ENCODE measurements at places on chromosomes 16 and 17. TPM values are rescaled to one million over a fixed set of nuclear protein-coding genes. Genes with fewer than 3 reads are reported as not detected.

GRCh38 chr17:17379197-17379991, 76.2 kb downstream of the NT5M start:
- H3K27me3 ChIP-seq = no peaks in the 10 kb centered on the region
- peaks cover 2% of the 10 kb centered on the region for H3K4me1 ChIP-seq
- H3K36me3 ChIP-seq = no peaks in the 10 kb centered on the region
- DNase-seq = no peak

GRCh38 chr16:51637770-51638094, 486.7 kb upstream of the SALL1 start:
- H3K27ac ChIP-seq = no peak overlapping the region
- no peak for DNase-seq
- no peaks in the 10 kb centered on the region for H3K36me3 ChIP-seq
- H3K27me3 ChIP-seq = peaks cover 7% of the 10 kb centered on the region

- H3K27ac ChIP-seq = no peak within 1 kb of the TSS
- H3K4me3 ChIP-seq = peak within 1 kb of the TSS; percentile 70
- H3K36me3 ChIP-seq = peaks cover 5% of the 10 kb centered on the region
- peak; percentile 74 for DNase-seq
- peaks cover 61% of the 10 kb centered on the region for H3K27me3 ChIP-seq
- peaks cover 14% of the 10 kb centered on the region for H3K4me1 ChIP-seq
Observed at GRCh38 chr16:56667581-56668571, at the start of gene MT1G. Gene MT1G (minus strand): TSS chr16:56668065. CDS start chr16:56667993, 72 bp downstream.

Gene CHST5
- not detected for total RNA-seq

Gene LASP1
- total RNA-seq = 131 TPM

Gene CACNG1
- total RNA-seq = not detected

- H3K4me3 ChIP-seq = no peak overlapping the region
- DNase-seq = no peak
- H3K27me3 ChIP-seq = no peaks in the 10 kb centered on the region
- H3K27ac ChIP-seq = no peak overlapping the region
- no peaks in the 10 kb centered on the region for H3K36me3 ChIP-seq
Observed at GRCh38 chr17:39082482-39082881, 69.0 kb downstream of the PLXDC1 start.

Gene FBXW10
- total RNA-seq = not detected

Gene TOM1L1
- 0.74 TPM for total RNA-seq

Gene SPPL2C
- total RNA-seq = not detected

DNA sequence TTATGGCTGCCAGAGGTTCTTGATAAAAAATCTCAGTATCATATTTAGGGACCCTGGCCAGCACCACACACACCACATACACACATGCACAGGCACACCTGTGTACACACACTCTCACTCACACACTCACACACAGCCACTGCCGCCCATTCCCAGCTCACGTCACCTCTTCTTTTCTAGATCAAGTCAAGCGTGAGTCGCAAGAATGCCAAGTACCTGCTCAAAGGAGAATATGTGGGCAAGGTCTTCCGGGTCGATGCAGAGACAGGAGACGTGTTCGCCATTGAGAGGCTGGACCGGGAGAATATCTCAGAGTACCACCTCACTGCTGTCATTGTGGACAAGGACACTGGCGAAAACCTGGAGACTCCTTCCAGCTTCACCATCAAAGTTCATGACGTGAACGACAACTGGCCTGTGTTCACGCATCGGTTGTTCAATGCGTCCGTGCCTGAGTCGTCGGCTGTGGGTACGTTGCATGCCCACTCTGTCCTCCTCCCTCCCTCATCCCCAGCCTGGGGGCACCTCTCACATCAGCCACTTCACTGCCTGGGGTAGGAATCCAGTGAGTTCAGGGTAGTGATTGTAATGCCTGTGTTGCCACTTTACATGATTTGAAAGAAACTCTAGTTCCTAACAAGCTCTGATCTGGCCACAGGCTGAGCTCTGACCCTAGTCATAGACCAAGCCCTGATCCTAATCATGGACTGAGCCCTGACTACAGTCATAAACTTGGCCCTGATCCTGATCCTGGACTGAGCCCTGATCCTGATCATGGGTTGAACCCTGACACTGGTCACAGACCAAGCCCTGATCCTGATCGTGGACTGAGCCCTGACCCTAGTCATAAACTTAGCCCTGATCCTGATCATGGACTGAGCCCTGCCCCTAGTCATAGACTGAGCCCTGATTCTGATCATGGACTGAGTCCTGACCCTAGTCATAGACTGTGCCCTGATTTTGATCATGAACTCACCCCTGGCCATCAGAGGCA, 20.4 kb downstream of the CDH5 start:
- no peaks in the 10 kb centered on the region for H3K36me3 ChIP-seq
- DNase-seq = no peak
- no peak overlapping the region for H3K4me3 ChIP-seq
- H3K27ac ChIP-seq = no peak overlapping the region
- H3K4me1 ChIP-seq = no peaks in the 10 kb centered on the region
- peaks cover 5% of the 10 kb centered on the region for H3K27me3 ChIP-seq

- H3K4me1 ChIP-seq = no peaks in the 10 kb centered on the region
- no peaks in the 10 kb centered on the region for H3K36me3 ChIP-seq
- H3K27me3 ChIP-seq = peaks cover 11% of the 10 kb centered on the region
- no peak for DNase-seq
Observed at GRCh38 chr17:34644941-34645550, 65.7 kb downstream of the TMEM132E start.

DNA sequence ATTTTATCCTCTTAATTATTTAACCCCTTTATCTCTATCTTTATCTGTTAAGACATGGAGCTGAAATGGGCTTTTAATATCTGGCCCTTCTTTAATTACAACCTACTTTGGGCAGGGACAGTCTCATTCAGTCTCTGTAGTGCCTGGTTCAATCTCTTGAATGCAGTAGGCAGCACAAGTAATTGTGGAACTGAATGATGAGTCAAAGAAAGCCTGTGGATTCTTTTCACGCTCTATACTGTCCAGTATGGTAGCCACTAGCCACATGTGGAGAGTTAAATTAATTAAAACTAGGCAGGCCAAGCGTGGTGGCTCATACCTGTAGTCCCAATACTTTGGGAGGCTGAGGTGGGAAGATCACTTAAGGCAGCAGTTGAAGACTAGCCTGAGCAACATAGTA, 9.3 kb downstream of the BPTF start:
- H3K27me3 ChIP-seq = no peaks in the 10 kb centered on the region
- no peak for DNase-seq
- peaks cover 28% of the 10 kb centered on the region for H3K36me3 ChIP-seq
- H3K4me1 ChIP-seq = peaks cover 68% of the 10 kb centered on the region
- no peak overlapping the region for H3K4me3 ChIP-seq

GRCh38 chr17:62720126-62720850, 87.8 kb downstream of the MARCHF10 start:
- DNase-seq = no peak
- H3K27ac ChIP-seq = no peak overlapping the region
- H3K36me3 ChIP-seq = peaks cover 9% of the 10 kb centered on the region
- no peak overlapping the region for H3K4me3 ChIP-seq

DNA sequence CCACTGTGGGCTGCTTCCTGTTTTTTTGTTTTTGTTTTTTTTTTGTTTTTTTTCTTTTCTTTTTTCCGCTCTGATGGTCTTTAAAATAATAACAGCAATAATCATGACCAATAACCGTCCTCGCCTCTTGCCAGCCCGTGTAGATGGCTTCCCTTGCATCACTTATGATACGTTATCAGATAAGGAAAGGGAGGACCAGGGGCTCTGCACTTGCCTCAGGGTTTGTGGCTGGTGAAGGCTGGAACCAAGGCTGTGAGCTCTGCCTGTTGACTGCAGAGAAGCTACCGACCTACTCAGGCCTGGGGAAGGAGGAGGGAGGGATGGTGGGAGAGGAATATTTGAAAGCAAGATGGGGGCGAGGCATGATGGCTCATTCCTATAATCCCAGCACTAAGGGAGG, 114.0 kb upstream of the SDK2 start:
- H3K27me3 ChIP-seq = no peaks in the 10 kb centered on the region
- no peaks in the 10 kb centered on the region for H3K36me3 ChIP-seq
- H3K4me1 ChIP-seq = peaks cover 4% of the 10 kb centered on the region
- no peak overlapping the region for H3K4me3 ChIP-seq

- no peak overlapping the region for H3K27ac ChIP-seq
- H3K4me1 ChIP-seq = peaks cover 2% of the 10 kb centered on the region
- H3K36me3 ChIP-seq = no peaks in the 10 kb centered on the region
- peaks cover 58% of the 10 kb centered on the region for H3K27me3 ChIP-seq
- no peak for DNase-seq
- no peak overlapping the region for H3K4me3 ChIP-seq
Observed at GRCh38 chr17:74358697-74359096, 3.0 kb downstream of the BTBD17 start.

DNA sequence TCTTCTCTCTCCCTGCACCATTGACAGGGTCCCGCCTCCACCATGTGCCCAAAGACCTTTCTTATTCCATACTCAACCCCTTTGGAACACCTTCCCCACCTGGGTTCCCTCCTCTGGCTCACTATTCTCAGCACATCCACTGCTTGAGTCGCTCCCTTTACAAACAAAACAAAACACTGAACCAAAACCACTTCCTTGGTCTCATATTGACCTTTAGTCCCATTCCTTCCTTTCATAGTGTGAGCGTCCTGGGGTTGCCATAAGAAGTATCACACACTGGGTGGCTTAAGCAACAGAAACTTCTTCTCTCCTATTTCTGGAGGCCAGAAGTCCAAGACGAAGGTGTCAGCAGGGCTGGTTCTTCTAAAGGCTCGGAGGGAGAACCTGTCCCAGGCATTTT, 6.1 kb upstream of the TNRC6C start:
- peaks cover 6% of the 10 kb centered on the region for H3K4me1 ChIP-seq
- no peak for DNase-seq
- H3K27me3 ChIP-seq = peaks cover 6% of the 10 kb centered on the region
- no peaks in the 10 kb centered on the region for H3K36me3 ChIP-seq
- no peak overlapping the region for H3K4me3 ChIP-seq
- H3K27ac ChIP-seq = no peak overlapping the region

Gene MT1A
- not detected for total RNA-seq

GRCh38 chr17:63420868-63421680, 25.0 kb downstream of the CYB561 start:
- H3K27ac ChIP-seq = no peak overlapping the region
- H3K4me3 ChIP-seq = no peak overlapping the region
- peaks cover 11% of the 10 kb centered on the region for H3K4me1 ChIP-seq
- peaks cover 3% of the 10 kb centered on the region for H3K36me3 ChIP-seq
- no peaks in the 10 kb centered on the region for H3K27me3 ChIP-seq

- no peak overlapping the region for H3K27ac ChIP-seq
- H3K4me3 ChIP-seq = no peak overlapping the region
- H3K4me1 ChIP-seq = peaks cover 11% of the 10 kb centered on the region
- DNase-seq = no peak
- no peaks in the 10 kb centered on the region for H3K27me3 ChIP-seq
- H3K36me3 ChIP-seq = peaks cover 2% of the 10 kb centered on the region
Observed at GRCh38 chr16:57178793-57179212, 7.0 kb downstream of the PSME3IP1 start.

Gene HBA1
- total RNA-seq = not detected

Gene SOX8
- total RNA-seq = 0.42 TPM

DNA sequence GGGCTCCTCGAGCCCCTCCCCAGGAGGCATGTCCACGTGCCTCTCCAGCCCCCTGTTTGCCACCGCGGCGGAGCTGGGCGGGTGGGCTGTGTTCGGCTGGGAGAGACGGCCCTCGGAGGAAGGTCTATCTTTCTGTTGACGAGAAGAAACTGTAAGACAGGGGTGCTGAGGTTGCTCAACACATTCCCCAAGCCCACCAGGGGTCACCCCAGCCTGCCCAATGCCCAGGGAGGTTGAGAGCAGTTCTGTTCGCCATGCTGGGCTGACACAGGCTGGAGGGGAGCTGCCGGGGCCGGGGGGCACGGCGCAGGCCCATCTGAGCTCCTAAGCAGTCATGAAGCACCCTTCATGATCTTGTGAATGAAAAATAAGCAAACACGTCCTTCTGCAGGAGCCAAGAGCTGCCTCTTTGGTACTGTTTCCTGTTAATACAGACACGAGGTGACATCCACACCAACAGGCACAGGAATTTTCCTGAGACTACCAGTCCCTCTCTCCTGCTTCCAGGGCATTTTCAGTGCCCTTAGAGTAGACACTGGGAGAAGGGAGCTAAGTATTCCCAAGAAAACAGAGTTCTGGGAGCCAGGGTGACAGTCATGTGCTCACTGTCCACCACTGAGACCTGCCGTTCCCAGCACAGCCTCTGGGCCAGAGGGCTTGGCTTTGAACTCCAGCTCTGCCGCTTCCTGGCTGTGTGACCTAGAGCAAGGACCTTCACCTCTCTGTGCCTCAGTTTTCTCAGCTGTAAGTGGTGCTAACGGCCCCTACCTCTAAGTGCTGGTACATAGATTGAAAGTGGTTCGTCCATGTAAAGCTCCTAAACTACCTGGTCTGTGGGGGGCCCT, 9.2 kb downstream of the UBALD2 start:
- peak overlapping the region; percentile 100 for H3K27ac ChIP-seq
- H3K27me3 ChIP-seq = no peaks in the 10 kb centered on the region
- H3K36me3 ChIP-seq = peaks cover 21% of the 10 kb centered on the region
- no peak for DNase-seq
- peak overlapping the region; percentile 87 for H3K4me3 ChIP-seq
- H3K4me1 ChIP-seq = peaks cover 51% of the 10 kb centered on the region

DNA sequence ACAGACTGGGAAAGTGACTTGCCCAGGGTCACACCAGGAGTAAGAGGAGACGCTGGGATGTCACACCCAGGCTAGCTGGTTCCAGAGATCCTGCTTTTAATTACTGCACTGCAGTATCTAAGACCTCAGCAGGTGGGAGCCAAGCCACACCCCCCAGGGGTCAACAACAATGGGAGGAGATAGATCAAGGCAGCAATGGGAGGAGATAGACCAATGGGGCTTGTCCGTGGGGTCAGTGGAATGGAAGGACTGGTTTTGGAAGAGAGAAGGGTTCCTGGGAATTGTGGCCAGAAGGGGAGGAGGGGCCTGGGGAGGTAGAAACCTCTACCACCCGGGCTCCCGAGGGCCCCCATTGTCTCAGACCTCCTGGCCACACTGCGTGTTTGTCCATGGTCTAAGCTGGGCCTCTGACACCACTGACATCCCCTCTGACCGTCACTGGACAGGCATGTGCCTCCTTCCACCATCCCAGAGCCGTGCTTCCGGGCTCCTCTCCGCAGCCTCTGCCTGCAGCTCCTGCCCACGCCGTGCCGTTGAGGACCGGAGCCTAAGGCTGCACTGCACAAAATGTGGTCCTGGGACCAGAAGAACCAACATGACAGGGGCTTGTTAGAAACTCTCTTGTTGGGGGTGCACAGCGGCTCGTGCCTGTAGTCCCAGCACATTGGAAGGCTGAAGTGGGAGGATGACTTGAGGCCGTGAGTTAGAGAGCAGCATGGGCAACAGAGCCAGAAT, 69.8 kb upstream of the RPH3AL start:
- H3K36me3 ChIP-seq = no peaks in the 10 kb centered on the region
- H3K4me1 ChIP-seq = peaks cover 38% of the 10 kb centered on the region
- no peak overlapping the region for H3K27ac ChIP-seq
- DNase-seq = no peak
- no peaks in the 10 kb centered on the region for H3K27me3 ChIP-seq

Measured in activated naive CD8-positive, alpha-beta T cell treated with anti-CD3 and anti-CD28 coated beads for 36 hours (primary cell).